ENCODE measurements at places on chromosomes 7 and 10.

DNA sequence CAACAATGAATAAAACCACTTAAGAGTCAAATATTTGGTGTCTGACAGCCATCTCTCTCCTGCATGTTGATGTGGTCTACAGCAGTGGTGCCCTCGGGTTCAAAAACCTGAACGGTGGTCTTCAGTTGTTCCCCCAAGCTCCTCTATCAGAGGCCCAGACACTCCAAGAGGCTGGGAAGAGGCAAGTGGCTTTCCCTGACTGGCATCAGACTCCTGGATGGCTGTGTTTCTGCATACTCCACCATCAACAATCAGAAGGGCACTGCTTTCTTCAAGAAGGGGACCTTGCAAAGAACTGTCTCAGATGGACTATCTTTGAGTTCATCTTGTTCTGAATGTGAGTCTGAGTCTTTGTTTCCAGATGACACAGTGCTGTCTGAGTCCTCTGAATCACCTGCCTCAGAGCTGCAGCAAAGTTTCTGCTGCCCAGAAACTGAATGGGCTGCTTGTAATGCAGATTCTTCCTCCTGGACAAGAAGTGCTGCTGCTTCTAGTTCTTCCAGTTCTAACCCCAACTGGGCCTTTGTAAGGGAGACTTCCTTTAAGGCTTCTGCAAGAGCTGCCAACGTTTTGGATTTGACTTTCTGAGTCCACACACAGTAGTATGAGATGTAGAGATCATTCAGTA lies 5.9 kb upstream of the SGMS1 start:
- DNase-seq: no peak

GRCh38 chr7:54559401-54559800 lies 17.2 kb downstream of the VSTM2A start:
- no peak for DNase-seq

DNA sequence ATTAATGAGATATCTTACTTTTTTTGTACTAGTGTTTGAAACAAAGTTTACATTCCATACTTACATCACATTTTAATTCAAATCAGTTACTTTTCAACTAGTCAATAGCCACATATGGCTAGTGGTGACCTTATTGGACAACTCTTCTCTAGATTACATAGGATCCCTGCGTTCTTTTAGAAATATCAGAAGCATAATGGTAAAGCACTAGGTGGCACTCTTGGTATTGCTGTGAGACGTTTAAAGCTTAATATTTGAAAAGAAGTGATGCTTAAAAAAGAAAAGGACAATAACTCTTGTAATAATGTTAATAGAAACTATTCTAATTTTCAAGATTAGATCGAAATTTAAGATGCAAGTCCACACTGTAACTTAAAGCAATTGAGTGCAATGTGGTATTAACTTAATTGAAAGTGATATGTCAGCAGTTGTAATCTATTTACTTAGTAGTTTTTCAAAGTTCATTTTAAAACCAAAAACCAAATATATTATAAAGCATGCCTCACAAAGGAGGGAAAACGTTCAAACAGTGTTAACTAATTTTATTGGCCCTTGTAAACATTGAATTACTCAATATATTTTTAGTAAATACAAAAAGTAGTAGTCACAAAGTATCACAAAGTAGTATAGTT lies 339.1 kb downstream of the ATRNL1 start:
- DNase-seq: no peak

- DNase-seq: no peak
These were observed 476.5 kb upstream of the POT1 start for GRCh38 chr7:125406111-125406510.

DNA sequence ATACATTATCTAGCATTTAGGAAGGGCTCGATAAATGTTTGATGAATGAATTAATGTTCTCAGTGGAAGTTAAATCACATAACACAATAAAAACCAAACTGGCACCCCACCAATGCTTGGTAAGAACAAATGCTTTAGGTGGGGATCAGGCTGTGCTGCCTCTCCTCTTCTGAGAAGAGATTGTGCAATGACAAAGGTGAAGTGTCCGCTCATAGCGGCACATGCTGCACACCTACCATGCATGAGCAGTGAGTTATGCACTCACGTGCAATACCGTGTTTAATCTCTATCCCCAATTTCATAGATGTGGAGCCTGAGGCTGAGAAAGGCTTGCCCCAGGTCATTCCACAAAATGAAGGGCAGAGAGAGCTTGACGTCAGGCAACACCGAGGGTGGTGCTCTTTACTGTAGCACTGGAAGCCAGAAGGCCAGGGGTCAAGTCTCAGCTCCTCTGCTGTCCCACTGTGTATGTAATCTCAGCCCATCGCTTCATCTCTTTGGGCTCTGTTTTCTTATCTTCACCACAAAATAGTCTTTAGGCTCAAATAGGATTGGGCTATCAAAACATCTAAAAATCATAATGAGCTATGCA lies 72.9 kb upstream of the EFCAB10 start:
- DNase-seq: no peak
